ENCODE measurements at places on chromosomes 11 and 22. TPM values are rescaled to one million over a fixed set of nuclear protein-coding genes. Genes with fewer than 3 reads are reported as not detected.

DNA sequence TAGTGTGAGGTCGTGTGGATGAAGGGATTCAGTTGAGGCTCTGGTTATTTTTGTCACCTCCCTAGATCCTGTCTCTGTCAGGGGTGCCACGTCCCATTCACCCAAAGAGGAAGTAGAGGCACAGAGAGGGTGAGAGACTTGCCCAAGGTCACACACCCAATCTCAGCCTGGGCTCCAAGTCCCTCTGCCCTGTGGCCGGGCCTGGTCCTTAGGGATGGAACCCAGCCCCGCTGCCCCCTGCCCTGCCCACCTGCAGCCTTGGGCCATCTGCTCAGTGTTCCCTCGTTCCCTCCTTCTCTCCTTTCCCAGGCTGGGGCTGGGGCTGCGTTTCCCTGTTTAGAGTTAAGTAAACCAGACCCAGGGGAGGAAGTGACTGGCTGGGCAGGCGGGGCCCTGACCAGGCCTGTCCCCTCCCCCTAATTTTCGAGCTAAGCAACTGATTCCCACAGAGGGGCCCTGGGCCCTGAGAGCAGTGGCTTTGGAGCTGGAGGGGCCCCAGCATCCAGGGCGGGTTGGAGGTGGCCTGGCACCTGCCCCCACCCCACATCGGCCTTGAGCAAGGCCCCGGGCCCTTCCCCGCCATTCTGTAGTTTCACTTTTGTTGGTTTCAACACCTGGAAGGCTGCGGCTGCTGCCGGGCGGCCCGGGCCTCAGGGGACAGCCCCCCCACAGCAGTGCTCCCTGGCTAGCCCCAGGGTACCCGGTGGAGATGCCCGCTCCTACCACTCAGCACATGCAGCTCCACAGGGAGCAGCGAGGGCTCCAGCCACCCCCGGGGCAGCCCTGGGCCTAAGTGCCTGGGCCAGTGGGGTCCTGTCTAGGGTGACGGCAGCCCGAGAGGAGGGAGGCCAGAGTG lies 1.5 kb downstream of the TCIRG1 start:
- no peak for DNase-seq

- no peak for DNase-seq
These were observed 77.1 kb downstream of the DGCR2 start for GRCh38 chr22:19045094-19045493.

HORMAD2 gene
- total RNA-seq: not detected

SORL1 gene
- total RNA-seq: 5.9 TPM

IL10RA gene
- not detected for total RNA-seq

GRCh38 chr11:115550291-115551059 lies 46.3 kb upstream of the CADM1 start:
- no peak for DNase-seq

FAT3 gene
- total RNA-seq: 0.02 TPM

- DNase-seq: no peak
These were observed 789 bp upstream of the POLA2 start for GRCh38 chr11:65260756-65261590.

BLID gene
- total RNA-seq: 4.1 TPM

DNA sequence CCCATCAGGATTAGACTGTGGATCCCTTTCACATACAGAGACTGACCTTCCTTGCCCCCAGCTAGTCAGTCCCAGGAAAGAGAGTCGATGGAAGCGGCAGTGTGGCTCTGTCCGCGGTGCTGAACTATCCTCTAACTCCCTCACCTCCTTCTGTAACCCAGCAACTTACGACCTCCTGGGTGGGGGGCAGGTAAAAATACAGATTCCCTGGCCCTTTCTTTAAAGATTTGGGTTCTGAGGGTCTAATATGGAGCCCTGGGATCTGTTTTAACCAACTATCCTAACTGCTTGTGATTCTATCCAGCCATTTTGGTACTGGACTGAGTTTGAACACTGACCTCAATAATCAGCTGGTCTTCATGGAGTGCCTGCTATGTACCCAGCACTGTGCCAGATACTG lies 23.2 kb downstream of the MFNG start:
- peak; percentile 49 for DNase-seq

PAMR1 gene
- total RNA-seq: 0.51 TPM

NLRP14 gene
- total RNA-seq: not detected

DNA sequence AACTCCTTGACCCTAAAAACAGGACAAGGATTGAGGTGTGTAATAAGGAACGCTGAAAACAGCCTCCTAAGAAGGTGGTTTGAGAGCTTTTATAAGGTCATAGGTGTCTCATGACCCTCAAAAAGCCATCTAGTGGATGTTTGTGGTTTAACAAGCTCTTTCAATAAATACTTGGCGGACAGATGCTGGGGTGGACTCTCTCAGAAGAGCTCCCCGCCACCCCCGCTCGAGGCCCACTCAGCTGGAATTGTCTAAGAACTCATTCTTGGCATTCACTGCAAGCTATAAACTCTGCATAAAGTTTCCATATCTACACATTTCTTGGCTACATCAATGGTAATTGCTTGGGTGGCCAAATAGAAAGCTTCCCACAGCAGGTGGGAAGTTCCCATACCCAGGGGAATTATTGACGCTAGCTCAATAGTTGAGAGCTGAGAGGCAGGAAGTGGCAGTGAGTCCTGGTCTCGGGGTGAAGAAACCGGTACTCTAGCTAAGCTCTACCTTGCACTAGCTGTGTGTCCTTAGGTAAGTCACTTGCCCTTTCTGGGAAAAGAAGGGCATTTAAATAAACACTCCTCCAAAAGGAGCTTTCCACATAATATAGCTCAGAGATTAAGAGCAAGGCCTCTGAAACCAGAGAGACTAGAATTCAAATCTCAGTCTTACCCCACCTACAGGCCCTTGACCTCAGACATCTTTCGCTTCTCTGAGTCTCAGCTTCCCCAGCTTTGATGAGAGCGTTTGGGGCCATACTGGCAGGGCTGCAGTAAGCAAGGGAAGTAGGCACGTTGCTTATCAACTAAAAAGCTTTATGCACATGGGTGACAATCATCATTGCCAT lies 6.4 kb downstream of the MS4A15 start:
- DNase-seq: peak; percentile 29

DNA sequence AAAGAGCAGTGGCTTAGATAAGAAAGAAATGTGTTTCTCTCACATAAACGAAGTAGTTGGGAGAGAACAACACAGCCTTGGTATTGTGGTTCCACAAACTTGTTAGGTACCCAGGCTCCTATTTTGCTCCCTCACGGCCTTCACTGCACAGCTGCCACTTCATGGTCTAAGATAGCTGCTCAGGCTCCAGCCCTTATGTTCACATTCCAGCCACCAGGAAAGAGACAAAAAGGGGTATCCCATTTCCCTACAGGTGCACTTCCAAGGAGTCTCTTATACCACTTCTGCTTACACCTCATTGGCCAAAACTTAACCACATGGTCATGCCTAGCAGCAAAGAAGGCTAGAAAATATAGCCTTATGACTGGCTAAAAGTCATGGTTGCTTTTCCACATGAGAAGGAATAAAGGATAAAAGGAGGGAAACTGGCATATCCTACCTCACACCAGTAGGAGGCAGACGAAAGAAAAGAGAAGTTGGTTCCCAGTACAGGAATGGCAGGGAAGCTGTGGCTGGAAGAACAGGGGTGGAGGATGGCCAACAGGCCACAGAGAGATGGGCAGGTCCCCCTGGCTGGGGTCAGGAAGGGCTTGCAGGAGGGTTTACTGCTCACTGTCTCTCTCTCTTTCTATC lies 5.4 kb upstream of the HDHD5 start:
- no peak for DNase-seq

GRCh38 chr11:6745465-6746015 lies 26.2 kb downstream of the OR2AG2 start:
- DNase-seq: no peak

- no peak for DNase-seq
These were observed 3.5 kb upstream of the TSPO start for GRCh38 chr22:43147821-43148220.

GRCh38 chr11:73578592-73579185 lies 19.2 kb downstream of the FAM168A start:
- DNase-seq: no peak

NOX4 gene
- total RNA-seq: not detected

GRCh38 chr11:17434108-17434507 lies 42.5 kb downstream of the ABCC8 start:
- DNase-seq: no peak

DDTL gene
- 2.5 TPM for total RNA-seq

APLNR gene
- not detected for total RNA-seq

DNA sequence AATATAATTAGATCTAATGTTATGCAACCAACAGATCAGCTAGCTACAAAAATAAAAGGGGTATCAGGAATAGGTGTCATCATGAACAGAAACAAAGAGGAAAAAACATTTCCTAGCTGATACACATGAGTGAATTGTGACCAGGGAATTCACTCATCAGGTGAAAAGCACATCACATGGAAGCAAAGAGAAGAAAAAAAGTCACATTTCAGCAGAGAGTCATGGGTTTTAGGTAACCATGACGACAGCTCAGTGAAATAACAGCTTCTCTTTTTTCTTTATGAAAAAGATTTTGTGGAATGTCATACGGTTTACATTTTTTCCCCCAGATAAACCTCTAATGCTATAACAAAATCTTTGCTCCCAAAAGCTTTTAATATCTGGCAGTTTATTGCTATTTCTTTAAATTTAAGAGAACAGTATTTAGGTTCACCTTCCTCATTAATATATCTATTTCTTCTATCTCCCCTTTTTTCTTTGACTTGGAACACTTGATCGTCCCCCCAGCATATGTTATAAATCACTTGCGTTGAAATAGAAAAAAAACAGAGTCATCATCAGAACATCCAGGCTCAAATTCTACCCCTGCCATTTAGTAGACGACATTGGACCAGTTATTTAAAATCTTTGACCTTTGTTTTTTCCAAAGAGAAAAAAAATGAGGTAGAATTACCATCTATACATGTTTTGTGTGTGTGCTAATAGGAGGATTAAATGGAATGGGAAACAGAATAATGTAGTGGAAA lies 5.3 kb downstream of the TYR start:
- no peak for DNase-seq

OR52B2 gene
- total RNA-seq: not detected

ARHGAP20 gene
- total RNA-seq: not detected

HEPHL1 gene
- total RNA-seq: not detected

CHEK1 gene
- 23.7 TPM for total RNA-seq

DNA sequence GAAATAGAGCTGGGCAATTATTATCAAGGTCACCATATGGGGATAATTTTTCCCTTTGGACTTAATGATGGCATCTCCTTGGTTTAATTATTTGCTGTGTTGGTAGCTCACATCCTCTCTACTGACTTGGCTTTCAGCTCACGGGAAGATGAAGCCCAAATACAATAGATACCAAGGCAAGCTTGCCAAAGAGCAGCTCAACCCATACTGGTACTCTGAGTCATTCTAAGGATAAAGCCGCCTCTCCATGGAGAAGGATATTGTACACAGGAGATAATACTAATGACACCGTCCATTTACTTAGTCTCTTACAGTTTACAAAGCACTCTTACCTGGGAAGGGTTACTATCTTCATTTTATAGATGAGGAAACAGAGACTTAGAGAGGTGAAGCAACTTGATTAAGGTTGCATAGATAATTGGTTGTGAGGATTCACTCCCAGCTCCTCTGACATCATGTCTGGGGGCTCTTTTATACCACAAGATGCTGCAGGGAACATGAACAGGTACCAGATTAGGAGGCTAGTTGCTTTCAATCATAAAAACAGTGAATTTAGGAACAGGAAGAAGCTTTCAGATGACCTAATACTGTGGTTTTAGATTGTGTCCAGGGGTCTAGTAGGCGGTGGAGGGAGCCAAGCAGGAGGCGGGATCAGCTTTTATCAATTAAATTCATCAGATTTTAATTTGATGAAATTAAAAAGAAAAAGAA lies 48.3 kb upstream of the PICALM start:
- peak; percentile 55 for DNase-seq

F2 gene
- total RNA-seq: not detected

- no peak for DNase-seq
These were observed 19.8 kb upstream of the RAPSN start for GRCh38 chr11:47468598-47469214.

OLFML1 gene
- not detected for total RNA-seq

DNA sequence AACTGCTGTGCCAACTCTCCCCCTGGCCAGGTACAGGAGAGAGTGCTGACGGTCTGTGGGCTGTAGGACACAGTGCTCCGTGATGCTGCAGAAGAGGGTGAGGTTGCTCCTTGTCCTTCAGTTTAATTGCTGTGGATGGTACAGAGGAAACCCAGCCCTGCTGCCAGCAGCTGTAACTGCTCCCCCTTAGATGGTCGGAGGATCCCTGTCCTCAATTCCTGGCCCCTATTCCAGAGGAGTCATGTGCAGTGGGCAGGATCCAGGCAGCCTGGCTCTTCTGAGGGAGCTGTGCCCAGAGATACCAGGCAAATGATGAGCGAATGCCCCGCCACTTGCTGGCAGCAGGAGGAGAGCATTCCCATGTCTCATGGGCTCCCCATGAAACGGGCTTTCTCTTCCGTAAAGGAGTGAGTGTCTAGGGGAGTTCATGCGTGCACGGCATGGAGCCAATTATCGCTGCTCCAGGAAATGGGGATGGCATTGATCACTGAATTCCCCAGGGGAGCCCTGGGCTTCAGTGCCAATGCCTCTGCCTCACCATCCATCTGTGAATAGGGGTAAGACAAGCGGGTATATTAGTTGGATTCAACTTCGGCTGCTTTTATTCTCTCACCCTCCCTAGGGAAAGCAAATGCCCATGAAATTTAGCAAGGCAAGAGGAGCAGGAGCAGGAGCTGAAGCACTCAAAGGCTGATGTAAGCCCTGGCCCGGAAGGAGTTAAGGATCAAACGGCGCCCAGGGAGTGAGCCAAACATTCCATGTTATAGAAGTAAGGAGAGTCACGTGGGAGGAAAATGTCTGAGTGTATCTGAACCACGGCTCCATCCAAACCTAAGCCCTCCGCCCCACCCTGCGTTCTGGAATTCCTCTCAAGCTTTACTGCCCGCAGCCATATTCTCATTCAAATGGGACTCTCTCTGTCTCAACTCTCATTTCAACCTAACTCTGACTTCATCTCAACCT lies 51.0 kb upstream of the CSNK2A3 start:
- DNase-seq: no peak

- no peak for DNase-seq
These were observed 26.5 kb downstream of the SYT7 start for GRCh38 chr11:61554172-61554988.

LRRC32 gene
- total RNA-seq: not detected

DNA sequence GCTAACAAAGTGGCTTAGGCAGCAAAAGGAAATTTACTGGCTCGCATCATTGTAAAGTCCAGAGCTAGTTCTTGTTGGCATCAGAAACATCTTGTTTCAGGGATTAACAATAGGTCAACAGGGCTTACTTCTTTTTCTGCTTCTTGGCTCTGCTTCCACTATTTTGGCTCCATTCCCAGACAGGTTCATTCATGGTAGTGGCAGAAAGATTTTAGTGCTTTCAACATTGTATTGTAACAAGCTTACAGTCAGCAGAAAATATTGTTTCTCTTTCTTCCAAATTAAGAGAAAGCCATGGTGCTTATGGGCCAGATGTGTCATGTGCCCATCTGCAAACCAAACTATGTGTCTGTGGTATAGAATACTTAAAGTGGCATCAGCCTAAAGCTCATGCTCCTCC lies 315.6 kb downstream of the RAB38 start:
- DNase-seq: peak; percentile 74

All from MCF 10A (cell line).